Activated naive CD4-positive, alpha-beta T cell treated with anti-CD3 and anti-CD28 coated beads, Interleukin-2, amount 10 ng/mL, durations not matched to agents 7 days and 5 days (primary cell): ENCODE measurements at places on chromosomes 6 and 20.

DNA sequence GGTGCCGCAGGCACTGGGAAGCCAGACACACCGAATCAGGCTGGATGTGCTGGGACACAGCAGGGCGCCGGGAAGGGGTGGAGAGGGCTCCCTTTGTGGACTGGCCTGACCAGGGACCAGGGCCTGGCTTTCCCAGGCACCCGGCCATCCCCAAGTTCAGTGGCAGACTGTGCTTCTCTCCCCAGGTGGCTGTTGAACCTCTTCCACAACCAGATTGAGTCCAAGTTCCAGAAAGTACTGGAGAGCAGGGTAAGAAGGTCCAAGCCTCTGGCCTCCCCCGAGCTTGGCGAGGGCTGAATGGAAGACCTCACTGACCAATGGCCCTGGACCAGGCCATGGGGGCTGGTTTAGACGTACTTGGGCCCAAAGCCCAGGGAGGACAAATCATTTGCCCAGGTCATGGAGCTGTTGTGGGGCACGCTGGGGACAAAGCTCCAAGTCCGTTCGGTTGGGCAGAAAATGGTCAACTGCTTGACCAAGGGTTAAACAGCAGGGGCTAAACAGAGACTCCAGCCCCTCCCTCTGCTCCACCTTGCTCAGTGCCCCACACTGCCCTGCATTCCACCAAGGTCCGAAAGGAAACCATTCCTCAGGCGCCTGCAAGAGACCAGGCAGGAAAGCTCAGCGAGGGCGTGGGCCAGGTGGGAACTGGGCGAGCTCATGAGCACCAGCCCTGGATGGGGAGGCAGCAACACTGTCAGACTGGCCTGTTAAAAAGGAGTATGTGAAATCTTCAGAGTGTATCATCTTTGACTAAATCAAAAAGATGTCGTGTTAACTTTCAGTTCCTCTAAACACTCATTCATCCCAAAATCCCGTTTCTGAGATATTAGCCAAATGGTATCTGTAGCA, 9.1 kb downstream of the LBP start:
- DNase-seq = no peak

GRCh38 chr6:36912586-36912985, 26.8 kb downstream of the C6orf89 start:
- DNase-seq = peak; percentile 78

DNA sequence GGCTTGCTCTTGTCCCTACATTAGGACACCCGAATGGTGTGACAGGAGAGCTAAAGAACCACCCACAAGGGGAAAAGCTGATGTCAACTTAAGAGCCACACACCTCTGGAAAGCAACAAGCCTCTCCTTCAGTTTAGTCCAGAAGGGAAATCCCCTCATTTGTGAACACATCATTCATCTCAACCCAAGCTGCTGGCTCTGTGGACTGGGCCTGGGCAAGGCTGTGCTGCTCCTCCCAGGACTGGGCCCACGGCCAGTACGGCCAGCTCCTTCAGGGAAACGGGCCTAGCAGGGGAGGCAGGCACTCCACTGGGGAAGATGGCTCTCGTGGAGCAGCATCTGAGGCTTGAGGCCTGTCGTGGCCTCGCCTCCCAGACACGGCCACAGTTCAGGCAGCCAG, 12.8 kb upstream of the SLC4A11 start:
- DNase-seq = no peak

DNA sequence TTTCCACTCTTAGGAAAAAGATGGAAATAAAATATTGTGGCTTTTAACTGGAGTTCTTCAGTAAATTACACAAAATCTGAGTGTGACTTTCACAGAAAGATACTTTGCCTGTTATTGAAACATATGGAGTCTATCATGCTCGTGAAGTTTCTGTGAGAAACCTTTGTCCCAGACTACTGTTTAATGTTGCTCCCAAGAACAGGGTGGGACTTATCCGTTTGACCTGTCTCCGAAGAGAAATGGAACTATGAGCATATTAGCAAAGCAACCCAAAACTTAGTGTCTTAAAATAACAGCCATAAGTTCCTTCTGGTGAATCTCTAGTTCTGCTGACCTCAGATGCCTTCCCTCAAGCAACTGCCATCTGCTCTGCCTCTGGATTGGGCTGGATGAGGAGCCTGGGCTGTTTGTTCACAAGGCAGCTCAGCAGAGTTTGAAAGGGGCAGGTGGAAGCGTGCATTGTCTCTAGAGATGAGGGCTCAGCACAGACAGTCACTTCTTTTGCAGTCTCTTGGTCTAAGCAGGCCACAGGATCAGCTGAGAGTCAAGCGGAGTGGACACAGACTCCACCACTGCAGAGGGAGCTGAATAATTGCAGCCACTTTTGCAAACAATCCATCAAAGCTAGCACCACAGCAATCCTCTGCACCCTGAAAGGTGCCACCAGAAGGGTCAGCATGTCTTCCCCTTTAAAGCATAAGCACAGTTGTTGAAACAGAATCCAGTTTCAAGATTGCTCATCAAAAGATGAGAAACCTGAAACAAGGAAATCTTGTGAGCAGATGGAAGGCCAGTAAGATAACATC, 52.8 kb downstream of the MYB start:
- DNase-seq = no peak

DNA sequence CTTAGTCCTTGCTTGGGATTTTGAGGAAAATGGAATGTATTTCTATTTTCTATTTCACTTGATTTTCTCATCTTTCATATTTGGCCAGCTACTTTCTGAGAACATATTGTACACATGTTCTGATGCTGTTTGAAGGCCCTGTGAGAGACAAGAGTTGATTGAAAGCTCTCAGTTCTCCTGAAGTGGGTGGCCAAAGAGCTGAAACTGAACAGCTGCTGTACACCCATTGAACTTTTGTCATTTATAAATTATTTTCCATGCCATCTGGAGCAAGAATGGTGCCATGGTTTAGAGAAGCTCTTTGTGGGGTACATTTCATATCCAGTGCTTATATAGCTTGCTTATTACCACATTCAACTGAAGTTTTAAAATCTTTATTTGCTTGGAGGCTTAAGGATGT, 298.3 kb downstream of the PRL start:
- no peak for DNase-seq

DNA sequence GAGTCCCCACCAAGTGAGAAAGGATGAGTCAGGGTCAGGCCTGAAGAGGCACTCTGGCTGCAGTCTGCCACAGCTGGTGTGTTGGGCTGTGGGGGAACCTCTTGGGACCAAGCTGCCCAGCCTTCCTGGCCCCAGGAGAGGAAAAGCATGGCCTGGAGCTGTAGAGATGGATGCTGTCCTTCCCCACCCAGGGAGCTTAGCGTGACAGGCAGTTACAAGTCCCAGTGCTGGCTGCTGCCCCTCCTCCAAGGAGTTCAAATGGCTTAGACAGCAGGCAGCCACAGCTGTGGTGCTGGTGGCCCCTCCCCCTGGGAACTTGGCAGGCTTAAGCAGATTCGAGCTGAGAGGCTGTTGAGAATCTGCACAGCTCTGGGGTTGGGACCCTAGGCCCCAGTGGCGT, 253.2 kb downstream of the PLCB1 start:
- DNase-seq = no peak

- DNase-seq = no peak
Measured at GRCh38 chr20:284172-284571, 6.4 kb downstream of the C20orf96 start.

- peak; percentile 80 for DNase-seq
Measured at GRCh38 chr6:12060780-12061609, 48.9 kb downstream of the HIVEP1 start.

- DNase-seq = no peak
Measured at GRCh38 chr6:91523511-91523910, 936.6 kb upstream of the MAP3K7 start.

DNA sequence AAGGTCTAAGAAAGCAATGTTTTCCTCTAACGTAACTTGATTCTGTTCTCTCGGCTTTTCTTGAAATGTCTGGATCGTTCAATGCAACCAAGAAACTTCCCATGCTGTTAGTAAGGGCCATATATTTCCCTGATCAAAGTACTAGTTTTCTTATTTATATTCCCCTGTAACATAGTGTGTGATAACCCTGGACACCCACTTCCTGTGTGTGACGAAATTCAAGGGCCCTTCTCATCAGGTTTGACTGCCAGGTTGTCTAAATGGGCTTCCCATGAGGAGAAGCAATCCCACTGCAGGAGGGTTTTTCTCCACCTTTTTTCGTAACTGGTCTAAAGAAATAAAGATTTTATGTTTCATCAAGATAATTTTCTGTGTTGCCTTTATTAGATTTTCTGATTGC, 102.6 kb upstream of the RPS6KA2 start:
- no peak for DNase-seq

DNA sequence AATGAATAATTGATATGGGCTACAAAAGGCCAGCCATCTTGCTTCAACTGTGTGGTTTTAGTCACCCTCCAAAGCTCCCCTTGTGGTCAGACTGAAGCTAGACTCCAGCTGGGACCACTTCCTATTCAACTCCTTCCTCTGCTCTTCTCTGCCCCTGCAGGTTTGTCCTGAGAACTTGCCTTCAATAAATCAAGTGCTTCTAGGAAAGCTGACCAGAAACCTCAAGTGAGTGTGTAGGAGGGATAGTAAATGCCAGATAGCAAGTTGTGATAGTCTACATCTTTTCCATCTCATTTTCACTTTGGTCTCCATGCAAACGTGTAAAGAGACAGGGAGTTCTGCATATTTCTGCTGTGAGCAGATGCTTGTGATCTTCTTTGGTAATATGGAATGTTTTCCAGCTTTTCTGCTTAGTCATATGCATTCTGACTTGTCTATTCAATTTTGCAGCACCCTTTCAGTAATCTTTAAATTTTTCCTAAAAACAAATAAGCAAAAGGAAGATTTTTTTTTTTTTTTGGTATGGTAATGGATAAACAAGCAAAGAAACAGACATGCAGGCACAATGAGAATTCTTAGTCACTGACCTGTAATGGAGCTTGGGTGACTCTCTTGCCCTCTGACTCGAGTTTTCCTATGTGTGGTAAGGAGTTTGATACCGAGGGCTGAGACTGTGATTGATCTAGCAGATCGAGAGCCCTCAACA, 201.3 kb upstream of the BTBD3 start:
- no peak for DNase-seq

DNA sequence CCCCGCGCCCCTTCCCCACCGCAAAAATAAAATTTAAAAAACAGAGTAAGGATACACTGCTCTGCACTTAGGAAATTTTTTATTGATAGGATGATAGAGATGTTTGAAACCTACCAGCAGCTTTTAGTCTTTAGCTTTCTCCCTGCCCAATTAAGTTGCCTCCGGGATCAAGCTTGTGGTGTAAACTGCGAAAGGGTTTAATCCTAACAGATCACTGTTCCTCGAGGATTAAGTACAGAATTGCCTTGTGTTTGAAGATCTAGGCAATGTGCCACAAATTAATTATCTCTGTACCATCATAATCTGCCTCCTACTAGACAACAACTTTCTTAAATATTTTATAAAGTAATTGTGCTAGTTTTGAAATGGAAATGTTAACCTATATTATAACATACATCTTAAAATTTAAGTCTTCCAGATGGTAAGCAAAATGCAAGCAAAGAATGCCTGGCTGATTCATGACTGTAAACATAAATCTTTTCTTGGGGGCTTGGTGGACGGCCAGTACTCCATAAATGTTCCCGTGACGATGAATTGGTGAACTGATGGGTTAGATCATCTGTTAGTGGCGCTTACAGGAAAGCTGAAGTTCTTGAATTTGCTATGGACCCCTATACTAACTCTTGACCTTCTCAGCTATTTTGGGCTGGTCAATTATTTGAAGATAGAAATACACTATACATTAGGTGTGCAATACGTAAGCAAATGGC, 58.0 kb upstream of the ARHGAP18 start:
- DNase-seq = no peak

GRCh38 chr6:45896783-45897441, 118.7 kb downstream of the CLIC5 start:
- no peak for DNase-seq

DNA sequence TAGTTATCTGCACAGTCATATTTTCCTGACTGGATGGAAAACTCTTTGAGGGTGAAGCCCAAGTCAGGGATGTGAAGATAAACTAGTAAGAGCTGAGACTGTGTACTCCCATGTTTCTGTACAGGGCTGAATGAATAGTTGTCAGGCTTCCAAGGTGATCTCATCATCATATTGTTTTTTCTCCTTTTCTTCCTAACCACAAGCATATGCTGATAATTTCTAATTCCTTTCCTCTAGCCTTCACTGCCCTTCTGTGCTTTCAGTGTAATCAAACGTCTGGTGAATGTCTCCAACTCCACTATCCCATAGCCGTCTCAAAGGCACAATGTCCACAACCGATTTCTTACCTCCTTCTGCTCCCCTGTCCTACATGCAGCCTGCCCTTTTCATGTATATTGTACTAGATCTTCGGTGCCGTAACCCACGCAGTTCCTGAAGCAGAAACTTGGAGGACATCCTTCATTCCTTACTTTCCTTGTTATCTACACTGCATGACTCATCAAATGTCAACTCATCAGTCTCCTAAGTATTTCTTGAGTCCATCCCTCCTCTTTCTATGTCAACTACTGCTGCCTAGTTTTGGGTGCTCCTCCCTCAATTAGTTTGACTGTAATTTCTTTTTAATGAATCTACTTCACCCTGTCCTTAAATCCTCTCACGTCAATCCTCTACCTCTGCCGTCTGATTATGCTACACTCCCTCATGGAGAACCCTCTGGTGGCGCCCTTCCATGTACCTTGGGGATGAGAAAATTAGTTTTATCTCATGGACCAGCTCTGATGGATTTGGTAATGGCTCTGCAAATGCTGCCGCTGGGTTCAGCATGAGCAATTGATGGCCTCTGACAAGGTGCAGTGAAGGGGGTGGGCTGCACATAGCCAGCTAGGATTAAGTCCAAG, 21.9 kb downstream of the NCOA7 start:
- DNase-seq = no peak

DNA sequence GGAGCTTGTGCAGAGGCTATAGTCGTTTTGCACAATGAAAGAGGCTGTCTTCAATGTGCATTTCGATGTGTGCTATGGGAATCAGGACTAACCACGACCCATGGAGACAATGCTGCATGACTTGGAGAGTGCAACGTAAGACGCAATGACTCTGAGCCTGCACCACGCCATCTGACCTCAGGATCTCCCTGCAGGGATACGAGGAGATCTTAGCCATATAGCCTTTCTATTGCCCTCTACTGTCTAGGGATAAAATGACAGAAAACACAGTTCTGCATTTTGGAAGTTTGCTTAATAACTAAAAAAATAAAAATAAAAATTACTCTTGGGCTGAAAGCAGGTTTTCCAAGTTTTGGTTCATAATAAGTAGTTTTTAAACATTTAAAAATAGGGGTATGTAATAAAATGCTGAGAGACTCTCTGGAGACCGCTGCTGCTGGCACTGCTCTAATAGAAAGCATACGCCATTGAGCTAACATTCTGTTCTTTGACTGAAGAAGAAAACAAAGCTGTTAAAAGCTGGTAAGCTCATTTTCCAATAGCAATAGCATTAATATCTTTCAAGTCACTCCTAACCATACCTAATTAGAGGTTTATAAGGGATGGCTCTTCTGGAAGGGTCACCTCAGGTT, 87.2 kb downstream of the PDE7B start:
- DNase-seq = no peak

DNA sequence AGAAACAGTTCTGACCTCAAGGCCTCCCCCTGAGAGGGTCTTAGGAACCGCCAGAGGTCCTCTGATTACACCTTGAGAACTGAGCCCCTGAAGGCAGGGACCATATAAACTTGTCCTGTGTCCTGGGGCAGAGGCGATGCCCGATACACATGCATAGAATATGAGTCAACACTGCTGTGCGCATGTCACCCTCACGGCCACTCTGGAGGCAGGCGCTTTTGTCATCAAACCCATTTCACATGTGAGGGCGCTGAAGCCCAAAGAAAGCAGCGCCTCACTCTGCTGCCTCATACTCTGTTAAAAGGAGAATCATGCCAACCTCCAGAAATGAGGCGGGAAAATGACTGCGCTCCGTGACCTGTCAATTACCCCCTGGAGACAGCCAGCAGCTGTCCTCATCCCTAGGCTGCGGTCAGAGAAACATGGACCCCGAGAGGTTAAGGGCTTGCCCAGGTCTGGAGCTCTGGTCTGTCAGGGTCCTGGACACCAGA, 158.3 kb downstream of the GRM4 start:
- DNase-seq = no peak
